ENCODE measurements at places on chromosomes 7 and 10. TPM values are rescaled to one million over a fixed set of nuclear protein-coding genes. Genes with fewer than 3 reads are reported as not detected.

Gene SLC25A28
- 99.8 TPM for total RNA-seq

Gene CARD11
- 113 TPM for total RNA-seq

Gene H2BK1
- 6.4 TPM for total RNA-seq

Gene ZNF853
- total RNA-seq = 3.2 TPM

GRCh38 chr10:24207341-24207740, 1.6 kb upstream of the KIAA1217 start:
- no peak for DNase-seq
- no peaks in the 10 kb centered on the region for H3K36me3 ChIP-seq
- H3K4me3 ChIP-seq = no peak overlapping the region
- no peaks in the 10 kb centered on the region for H3K27me3 ChIP-seq
- no peak overlapping the region for H3K27ac ChIP-seq

DNA sequence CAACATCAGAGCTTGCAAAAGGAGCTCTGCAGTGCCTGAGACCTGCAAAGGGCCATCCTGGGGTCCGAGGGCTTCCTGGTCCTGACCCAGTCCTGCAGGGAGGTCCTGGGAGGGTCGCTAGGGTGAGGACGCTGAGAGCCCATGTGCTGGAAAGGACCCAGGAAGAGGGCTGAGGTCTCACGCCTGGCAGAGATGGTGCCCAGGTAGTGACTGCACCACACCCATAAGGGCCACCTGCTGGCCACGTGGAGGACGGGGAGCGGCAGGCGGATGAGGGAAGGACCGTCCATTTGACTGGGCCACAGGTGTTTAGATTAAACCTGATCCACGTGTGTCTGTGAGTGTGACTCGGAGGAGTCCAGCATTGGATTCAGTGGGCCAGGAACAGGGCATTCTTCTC, 392.8 kb downstream of the DNAJB6 start:
- H3K4me1 ChIP-seq = no peaks in the 10 kb centered on the region
- H3K4me3 ChIP-seq = no peak overlapping the region
- no peaks in the 10 kb centered on the region for H3K36me3 ChIP-seq
- no peak overlapping the region for H3K27ac ChIP-seq
- no peaks in the 10 kb centered on the region for H3K27me3 ChIP-seq

- H3K27me3 ChIP-seq = no peaks in the 10 kb centered on the region
- H3K36me3 ChIP-seq = no peaks in the 10 kb centered on the region
- no peak overlapping the region for H3K27ac ChIP-seq
- no peak for DNase-seq
- H3K4me3 ChIP-seq = no peak overlapping the region
- H3K4me1 ChIP-seq = no peaks in the 10 kb centered on the region
Measured at GRCh38 chr10:31871266-31872065, 57.2 kb downstream of the ARHGAP12 start.

GRCh38 chr7:108232076-108232475, 101.9 kb upstream of the LAMB4 start:
- DNase-seq = no peak
- H3K4me1 ChIP-seq = no peaks in the 10 kb centered on the region
- H3K4me3 ChIP-seq = no peak overlapping the region
- no peak overlapping the region for H3K27ac ChIP-seq
- H3K27me3 ChIP-seq = no peaks in the 10 kb centered on the region

DNA sequence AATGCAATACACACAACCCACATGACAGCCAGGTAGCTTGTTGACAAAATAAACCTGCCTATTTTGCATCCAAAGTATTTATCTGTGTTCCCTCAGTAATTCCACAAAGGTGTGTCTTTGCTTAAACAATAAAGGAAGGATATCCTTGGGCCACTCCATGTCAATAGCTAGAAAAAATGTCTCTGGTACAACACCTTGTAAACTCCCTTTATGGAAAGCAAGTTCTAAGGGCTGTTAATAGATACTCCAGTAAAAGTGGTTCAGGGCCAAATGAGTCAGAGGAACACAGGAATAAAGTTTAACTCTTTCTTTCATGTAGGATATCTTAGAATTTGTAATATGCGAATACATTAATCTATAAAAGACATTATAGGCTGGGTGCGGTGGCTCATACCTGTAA, 96.9 kb upstream of the LRRTM3 start:
- no peak overlapping the region for H3K27ac ChIP-seq
- no peak for DNase-seq
- no peak overlapping the region for H3K4me3 ChIP-seq
- no peaks in the 10 kb centered on the region for H3K27me3 ChIP-seq

DNA sequence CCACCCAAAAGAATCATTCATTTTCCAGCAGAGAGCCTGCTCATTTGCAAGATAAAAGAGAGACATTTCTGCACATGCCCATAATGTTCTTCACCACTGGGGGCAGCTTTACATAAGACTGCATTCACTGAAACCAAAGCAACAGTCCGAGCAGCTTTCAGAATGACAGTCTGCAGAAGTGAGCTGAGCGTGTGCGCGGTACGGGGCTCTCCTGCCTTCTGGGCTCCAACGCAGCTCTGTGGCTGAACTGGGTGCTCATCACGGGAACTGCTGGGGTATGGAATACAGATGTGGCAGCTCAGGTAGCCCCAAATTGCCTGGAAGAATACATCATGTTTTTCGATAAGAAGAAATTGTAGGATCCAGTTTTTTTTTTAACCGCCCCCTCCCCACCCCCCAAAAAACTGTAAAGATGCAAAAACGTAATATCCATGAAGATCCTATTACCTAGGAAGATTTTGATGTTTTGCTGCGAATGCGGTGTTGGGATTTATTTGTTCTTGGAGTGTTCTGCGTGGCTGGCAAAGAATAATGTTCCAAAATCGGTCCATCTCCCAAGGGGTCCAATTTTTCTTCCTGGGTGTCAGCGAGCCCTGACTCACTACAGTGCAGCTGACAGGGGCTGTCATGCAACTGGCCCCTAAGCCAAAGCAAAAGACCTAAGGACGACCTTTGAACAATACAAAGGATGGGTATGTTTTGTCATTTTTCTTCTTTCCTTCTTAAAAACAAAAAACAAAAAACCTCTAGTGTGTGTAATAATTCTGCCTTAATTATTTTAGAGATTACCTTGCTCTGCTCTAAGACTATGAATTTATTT, at the start of gene LRRTM3:
LRRTM3 (plus strand) TSS at position 141 of the 820 bp plus-strand sequence.
- H3K4me1 ChIP-seq = no peaks in the 10 kb centered on the region
- H3K27me3 ChIP-seq = no peaks in the 10 kb centered on the region
- DNase-seq = no peak
- H3K27ac ChIP-seq = no peak within 1 kb of the TSS

DNA sequence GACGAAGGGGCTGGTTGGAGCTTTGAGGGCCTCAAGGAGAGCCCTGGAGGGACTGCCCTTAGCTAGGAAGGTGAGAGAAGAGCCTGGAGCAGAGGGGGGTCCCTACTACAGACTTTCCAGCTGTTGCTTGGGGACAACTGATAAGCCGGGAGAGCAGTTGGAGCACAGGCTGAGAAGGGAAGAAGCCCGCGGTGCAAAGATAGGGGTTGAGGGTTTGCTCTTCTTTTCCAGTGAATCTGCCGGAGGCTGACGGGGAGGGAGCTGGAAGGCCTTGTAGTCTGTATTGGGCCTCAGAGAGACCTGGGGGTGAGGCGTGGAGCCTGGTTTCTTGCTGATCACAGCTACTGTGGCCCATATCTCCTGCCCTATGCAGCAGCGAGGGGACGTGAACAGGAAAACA, 23.7 kb downstream of the CYP26A1 start:
- H3K27ac ChIP-seq = no peak overlapping the region
- no peak overlapping the region for H3K4me3 ChIP-seq
- H3K27me3 ChIP-seq = no peaks in the 10 kb centered on the region
- H3K4me1 ChIP-seq = no peaks in the 10 kb centered on the region
- no peaks in the 10 kb centered on the region for H3K36me3 ChIP-seq

- no peaks in the 10 kb centered on the region for H3K36me3 ChIP-seq
- no peak overlapping the region for H3K27ac ChIP-seq
- H3K4me1 ChIP-seq = no peaks in the 10 kb centered on the region
- H3K27me3 ChIP-seq = no peaks in the 10 kb centered on the region
- no peak overlapping the region for H3K4me3 ChIP-seq
Measured at GRCh38 chr7:130351791-130352090, 7.1 kb downstream of the CPA5 start.

DNA sequence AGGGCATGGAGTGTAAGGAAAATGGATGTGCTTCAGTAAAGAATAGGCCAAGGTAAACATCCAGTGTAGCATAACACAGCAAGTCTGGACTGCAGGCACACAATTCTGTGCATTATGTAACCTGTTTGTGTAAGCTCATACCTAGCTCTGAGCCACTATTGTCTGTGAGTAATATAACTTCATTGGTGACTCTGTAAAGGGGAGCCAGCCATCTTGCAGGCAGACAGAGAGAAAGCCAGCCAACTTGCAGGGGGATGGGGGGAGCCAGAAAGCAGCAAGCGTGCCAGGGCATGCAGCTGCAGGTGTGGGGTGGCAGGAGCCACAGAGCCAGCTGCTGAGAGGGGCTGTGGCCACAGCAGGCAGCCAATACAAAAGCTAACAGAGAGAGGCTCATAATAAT, 449.2 kb downstream of the IPMK start:
- no peaks in the 10 kb centered on the region for H3K4me1 ChIP-seq
- no peak overlapping the region for H3K4me3 ChIP-seq

DNA sequence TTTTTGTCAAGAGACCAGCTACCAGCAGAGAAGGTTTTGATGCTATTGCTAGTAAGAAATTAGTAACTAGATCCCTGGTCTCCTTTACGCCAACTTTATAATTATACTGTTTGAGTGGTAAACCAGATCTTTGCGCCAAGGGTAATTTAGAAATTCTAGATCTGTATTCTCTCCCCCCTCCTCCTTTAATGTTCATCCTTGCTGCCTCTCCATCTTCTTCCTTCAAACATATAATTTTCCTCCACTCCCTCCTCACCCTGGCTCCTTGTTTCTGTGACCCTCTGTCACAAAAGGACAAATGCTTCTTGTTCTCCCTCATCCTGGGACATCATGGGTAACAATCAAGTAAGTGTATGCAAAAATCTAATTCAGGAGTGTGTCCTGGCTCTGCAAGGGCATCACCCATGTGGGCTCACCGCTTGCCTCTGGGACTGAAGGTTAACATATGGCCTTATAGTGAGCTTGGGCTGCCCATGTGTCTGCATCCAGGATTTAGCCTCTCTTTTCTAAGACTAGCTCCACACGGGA, 121.2 kb downstream of the BAMBI start:
- no peaks in the 10 kb centered on the region for H3K4me1 ChIP-seq
- no peak overlapping the region for H3K27ac ChIP-seq
- DNase-seq = no peak

DNA sequence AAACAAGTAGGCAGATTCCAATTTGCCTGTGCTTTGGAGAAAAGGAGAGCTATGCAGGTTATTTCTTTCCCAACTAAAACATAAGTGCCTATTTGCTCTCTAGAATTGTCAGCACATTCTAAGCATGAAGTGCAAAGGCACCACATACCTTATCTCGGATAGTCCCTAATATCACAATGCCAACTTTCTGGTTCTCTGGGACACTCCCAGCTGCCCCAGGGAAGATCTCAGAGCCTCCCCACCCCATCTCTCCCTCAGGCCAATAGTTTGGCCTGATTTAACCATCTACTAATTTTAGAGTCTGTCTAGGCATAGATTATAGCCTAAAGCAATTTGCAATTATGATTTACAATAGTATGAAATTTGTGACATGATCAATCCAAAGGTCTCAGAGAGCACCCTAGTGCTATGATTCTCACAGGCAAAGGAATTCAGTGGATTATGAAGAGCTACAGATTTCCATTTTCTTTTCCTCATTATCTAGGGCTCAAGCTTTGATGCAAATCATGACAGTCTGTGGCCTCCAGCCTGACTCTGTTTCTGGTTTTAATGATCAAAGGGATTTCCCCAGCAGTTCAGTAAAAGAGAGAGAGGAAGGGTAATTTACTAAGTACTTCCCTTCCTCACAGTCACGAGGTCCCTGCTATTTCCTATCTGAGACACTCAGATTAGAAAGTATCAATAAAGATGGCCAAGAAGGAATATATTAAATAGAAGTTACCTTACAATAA, 29.0 kb upstream of the IL6 start:
- no peak overlapping the region for H3K27ac ChIP-seq
- H3K36me3 ChIP-seq = no peaks in the 10 kb centered on the region
- H3K27me3 ChIP-seq = no peaks in the 10 kb centered on the region
- H3K4me1 ChIP-seq = peaks cover 31% of the 10 kb centered on the region
- DNase-seq = peak; percentile 25

- no peak overlapping the region for H3K4me3 ChIP-seq
- no peaks in the 10 kb centered on the region for H3K4me1 ChIP-seq
- H3K27me3 ChIP-seq = no peaks in the 10 kb centered on the region
- no peak overlapping the region for H3K27ac ChIP-seq
Measured at GRCh38 chr7:93015101-93015778, 102.5 kb downstream of the SAMD9 start.

DNA sequence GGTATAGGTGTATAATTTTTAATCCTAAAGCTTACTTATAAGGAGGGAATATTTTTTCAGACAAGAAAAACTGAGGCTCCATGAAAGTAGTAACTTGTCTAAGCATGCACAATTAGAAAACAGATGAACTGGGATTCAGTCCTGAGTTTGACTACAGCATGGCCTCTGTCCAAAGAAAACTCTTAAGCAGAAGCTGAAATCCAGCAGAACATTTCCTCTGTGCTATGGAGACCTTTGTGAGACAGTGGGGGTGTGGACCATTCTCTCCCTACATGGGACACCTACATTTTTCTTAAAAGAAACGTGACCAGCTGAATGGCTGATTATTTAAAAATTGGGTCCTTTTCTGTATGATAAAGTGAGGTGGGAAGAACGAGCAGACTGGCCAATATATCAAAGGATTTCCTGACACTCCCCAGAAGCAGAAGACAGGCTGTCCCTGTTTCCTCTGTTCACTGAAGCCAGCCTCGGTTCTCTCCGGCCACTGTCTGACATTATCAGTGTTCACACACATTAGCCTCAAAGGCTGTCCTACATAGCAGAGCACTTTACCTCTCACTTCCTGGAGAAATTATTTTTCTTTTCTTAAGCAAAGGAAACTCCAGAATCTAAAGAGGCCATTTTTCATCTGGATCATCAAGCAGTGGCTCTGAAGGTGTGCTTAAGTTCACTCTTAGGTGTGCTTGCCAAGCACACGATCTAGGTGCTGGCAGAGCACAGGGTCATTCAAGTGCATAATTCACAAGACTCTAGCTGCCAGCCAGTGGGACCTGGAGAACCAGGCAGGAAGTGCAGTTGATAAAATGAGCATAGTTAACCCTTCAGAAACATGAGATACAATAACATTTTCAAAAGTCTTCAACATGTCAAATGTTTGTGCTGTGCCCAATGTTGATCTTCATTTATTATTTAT, 40.4 kb upstream of the KIAA1217 start:
- no peak overlapping the region for H3K4me3 ChIP-seq
- no peaks in the 10 kb centered on the region for H3K4me1 ChIP-seq
- H3K36me3 ChIP-seq = no peaks in the 10 kb centered on the region
- H3K27ac ChIP-seq = no peak overlapping the region
- no peak for DNase-seq

GRCh38 chr7:105890290-105890997, 14.0 kb upstream of the ATXN7L1 start:
- DNase-seq = no peak
- no peaks in the 10 kb centered on the region for H3K36me3 ChIP-seq
- no peaks in the 10 kb centered on the region for H3K27me3 ChIP-seq
- peaks cover 22% of the 10 kb centered on the region for H3K4me1 ChIP-seq
- no peak overlapping the region for H3K4me3 ChIP-seq
- no peak overlapping the region for H3K27ac ChIP-seq

Data from naive thymus-derived CD4-positive, alpha-beta T cell (primary cell).